T-helper 17 cell (primary cell): ENCODE measurements at places on chromosomes 3 and 15.

GRCh38 chr15:77764095-77764494 lies 131.4 kb upstream of the LINGO1 start:
- H3K4me1 ChIP-seq = peaks cover 3% of the 10 kb centered on the region
- H3K27me3 ChIP-seq = peaks cover 61% of the 10 kb centered on the region
- H3K27ac ChIP-seq = no peak overlapping the region

DNA sequence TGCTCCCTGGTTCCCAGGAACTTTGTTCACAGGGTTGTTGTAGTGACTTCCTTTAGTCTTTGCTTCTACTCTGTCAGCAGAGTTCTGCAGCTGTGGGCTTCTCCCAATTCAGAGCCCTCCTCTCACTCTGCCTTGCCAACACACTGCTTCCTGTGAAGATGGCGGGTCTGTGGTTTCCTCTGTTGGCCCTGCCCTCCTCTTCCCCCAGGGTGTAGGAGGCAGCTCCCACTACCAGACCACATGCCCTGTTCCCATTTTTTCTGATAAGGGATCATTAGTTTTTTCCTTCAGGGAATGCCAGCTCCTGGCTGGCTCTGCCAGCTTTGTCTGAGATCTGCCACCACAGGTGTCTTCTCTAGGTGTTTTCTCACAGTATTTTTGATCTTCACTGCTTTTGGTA lies 12.7 kb downstream of the SPSB4 start:
- no peak for DNase-seq
- H3K36me3 ChIP-seq = no peaks in the 10 kb centered on the region
- peaks cover 8% of the 10 kb centered on the region for H3K27me3 ChIP-seq
- H3K27ac ChIP-seq = no peak overlapping the region
- H3K4me1 ChIP-seq = no peaks in the 10 kb centered on the region
- no peak overlapping the region for H3K4me3 ChIP-seq

DNA sequence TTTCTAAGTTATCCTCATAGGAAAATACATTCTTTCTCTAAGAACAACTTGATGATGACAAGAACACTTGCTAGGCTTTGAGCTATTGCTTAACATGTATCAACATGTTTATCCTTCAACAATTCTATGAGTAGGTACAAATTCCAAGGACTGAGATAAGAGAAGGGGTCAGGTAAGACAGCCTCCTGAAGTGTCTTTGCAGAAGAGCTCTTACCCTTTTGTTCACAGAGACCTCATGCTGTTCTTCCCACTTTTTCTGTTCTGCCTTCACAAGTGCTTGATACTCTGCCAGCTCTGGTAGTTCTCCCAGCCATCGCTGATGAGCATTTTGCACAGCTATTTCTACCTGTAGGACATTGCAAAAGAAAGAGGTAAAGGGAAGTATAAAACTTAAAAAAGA lies 50.9 kb downstream of the CEP152 start:
- H3K4me1 ChIP-seq = peaks cover 2% of the 10 kb centered on the region
- no peak for DNase-seq
- H3K27me3 ChIP-seq = no peaks in the 10 kb centered on the region
- H3K36me3 ChIP-seq = peaks cover 11% of the 10 kb centered on the region
- H3K27ac ChIP-seq = no peak overlapping the region

DNA sequence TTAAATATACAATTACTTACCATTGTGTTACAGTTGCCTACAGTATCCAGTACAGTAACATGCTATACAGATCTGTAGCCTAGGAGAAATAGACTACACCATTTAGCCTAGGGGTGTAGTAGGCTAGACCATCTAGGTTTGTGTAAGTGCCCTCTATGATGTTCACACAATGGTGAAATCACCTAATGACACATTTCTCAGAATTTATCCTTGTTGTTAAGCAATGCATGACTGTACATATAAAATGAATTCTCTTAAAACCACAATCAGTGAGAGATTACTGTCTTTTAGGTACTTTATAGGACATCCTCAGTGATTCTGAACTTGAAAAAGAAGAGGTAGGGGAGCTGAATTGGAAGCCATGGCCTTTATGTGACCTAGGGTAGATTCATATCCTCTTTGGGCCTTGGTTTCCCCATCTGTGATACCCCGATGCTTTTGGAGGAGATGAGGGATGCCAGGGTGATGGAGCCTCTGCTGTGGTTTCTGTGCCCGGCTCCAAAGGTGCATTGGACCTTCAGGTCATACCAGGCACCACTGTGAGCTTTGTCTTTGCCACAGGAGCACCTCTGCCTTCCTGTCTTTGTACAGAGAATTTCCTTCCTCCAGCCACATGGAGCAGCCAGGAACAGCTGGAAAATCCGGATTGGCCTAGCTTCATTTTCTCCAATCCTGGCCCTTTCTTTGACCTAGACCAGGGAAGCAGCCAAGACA lies 51.9 kb upstream of the FLNB start:
- no peaks in the 10 kb centered on the region for H3K4me1 ChIP-seq
- H3K27ac ChIP-seq = no peak overlapping the region
- peaks cover 3% of the 10 kb centered on the region for H3K36me3 ChIP-seq
- H3K27me3 ChIP-seq = no peaks in the 10 kb centered on the region

- H3K27me3 ChIP-seq = peaks cover 15% of the 10 kb centered on the region
- H3K27ac ChIP-seq = no peak overlapping the region
- no peaks in the 10 kb centered on the region for H3K36me3 ChIP-seq
- H3K4me3 ChIP-seq = no peak overlapping the region
- DNase-seq = no peak
- no peaks in the 10 kb centered on the region for H3K4me1 ChIP-seq
These were observed 107.5 kb downstream of the SRGAP3 start for GRCh38 chr3:9141928-9142289.

GRCh38 chr15:22861161-22861560 lies 22.7 kb downstream of the NIPA2 start:
- peaks cover 10% of the 10 kb centered on the region for H3K36me3 ChIP-seq
- peaks cover 8% of the 10 kb centered on the region for H3K4me1 ChIP-seq
- peak overlapping the region; percentile 7 for H3K4me3 ChIP-seq
- no peaks in the 10 kb centered on the region for H3K27me3 ChIP-seq
- H3K27ac ChIP-seq = peak overlapping the region; percentile 37

DNA sequence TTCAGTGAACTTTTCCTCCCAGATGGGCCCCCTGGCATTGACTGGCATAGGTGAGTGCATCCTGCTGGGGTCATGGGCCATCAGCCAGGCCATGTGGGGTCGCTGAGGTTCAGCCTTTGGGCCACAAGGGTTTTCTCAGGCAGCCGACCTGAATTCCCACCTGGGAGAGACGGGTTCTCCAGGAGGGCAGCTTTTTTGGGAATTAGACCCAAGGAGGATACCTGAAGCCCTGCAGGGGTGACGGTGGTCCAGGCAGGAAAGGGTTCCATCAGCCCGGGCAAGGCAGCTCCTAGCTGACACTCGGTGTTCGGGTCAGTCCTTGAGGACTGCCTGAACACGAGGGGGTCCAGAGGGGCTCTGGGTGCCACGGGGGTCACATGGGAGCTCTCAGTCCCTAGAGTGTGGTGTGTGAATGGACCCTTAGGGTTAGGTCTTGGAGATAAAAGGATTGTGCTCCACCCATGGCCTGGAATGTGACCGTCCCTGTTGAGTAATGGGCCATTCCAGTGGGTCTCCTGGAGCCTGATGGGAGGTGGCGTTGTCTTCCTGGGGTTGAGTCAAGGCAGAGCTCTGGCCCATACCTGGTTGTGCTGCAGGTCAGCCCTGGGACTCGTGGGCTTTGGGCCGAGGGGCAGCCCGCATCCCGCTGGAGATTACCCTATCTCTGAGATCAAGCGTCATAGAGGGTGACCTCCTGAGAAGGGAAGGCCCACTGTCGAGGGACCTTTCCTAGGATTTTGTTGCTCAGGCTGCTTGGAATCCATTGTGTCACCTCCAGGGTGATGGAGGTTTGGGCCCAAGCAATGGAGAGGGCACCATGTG lies 192.8 kb downstream of the UBE3A start:
- no peaks in the 10 kb centered on the region for H3K4me1 ChIP-seq
- DNase-seq = no peak
- H3K27ac ChIP-seq = no peak overlapping the region
- H3K36me3 ChIP-seq = no peaks in the 10 kb centered on the region
- no peak overlapping the region for H3K4me3 ChIP-seq
- no peaks in the 10 kb centered on the region for H3K27me3 ChIP-seq

DNA sequence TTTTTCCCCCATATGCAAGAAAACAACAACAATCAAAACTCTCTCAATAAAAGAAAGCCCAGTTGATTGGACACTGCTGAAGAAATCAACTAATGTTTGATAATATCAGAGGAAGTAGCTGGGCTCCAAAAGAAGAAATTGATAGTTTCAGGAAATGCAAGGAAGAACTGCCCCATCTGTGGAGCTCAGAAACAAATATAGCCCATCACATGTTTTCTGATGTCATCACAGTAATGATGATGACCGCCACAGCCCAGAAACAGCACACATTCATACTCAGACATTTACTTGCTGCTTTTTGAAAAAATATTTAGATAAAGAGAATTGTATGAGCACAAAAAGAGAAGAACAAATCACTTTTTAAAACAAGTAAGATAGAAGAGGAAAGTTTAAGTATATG lies 67.6 kb downstream of the GOLIM4 start:
- no peaks in the 10 kb centered on the region for H3K36me3 ChIP-seq
- H3K4me3 ChIP-seq = no peak overlapping the region
- no peaks in the 10 kb centered on the region for H3K4me1 ChIP-seq
- no peak for DNase-seq
- peaks cover 5% of the 10 kb centered on the region for H3K27me3 ChIP-seq
